ENCODE measurements at places on chromosomes 5 and 9.

GRCh38 chr5:65882278-65882677 lies 44.1 kb upstream of the ERBIN start:
- DNase-seq = no peak

- DNase-seq = no peak
Observed at GRCh38 chr9:84504360-84504759, 163.8 kb upstream of the SLC28A3 start.

- no peak for DNase-seq
Observed at GRCh38 chr9:77839459-77840140, 191.5 kb upstream of the GNA14 start.

GRCh38 chr9:10260501-10260900 lies 352.3 kb downstream of the PTPRD start:
- no peak for DNase-seq

GRCh38 chr9:87714819-87715218 lies 11.1 kb upstream of the CTSL start:
- no peak for DNase-seq

DNA sequence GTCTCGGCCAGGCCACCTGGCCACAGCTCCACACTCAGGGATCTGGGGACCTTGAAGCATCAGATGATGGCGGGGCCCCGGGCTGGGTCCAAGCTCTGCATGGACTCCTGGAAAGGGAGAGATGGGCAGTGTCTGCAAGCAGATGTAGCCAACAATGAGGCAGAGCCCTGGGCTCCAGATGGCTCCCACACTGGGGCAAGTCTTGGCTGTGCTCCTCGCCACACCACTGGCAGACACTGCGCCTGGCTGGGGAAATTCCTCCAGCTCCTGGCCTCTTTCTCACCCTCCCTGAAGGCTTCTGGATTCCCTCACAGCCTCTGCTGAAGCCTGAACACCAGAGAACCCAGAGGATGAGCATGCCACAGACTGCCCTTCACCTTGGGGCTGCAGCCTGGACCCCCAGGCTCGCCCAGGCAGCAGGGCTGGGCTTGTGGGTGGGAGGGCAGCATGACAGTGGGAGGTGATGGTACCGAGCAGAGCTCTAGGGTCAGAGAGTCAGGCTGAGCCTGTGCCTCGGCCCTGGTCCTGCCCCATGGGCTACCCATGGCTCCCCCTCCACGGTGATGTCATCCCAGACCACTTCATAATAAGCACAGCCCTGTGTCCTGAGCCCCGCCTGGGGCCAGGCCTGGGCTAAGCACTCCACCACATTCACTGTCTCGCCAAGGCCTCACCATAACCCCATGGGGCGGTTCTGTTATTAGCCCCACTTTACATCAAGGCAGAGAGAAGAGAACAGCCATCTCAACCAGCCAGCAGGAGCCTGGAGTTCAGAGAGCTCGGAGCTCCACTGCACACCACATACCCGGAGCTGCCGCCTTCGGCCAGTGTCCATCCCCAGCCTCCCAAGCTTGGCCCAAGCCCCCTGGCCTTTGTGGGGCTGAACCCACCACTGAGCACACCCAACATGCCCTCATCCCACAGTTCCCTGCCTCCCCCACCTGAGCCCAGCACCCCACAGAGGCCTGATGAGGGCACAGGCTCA lies 62.2 kb upstream of the ADAMTS2 start:
- DNase-seq = no peak

- no peak for DNase-seq
Observed at GRCh38 chr9:18866121-18866831, 166.7 kb downstream of the SAXO1 start.

DNA sequence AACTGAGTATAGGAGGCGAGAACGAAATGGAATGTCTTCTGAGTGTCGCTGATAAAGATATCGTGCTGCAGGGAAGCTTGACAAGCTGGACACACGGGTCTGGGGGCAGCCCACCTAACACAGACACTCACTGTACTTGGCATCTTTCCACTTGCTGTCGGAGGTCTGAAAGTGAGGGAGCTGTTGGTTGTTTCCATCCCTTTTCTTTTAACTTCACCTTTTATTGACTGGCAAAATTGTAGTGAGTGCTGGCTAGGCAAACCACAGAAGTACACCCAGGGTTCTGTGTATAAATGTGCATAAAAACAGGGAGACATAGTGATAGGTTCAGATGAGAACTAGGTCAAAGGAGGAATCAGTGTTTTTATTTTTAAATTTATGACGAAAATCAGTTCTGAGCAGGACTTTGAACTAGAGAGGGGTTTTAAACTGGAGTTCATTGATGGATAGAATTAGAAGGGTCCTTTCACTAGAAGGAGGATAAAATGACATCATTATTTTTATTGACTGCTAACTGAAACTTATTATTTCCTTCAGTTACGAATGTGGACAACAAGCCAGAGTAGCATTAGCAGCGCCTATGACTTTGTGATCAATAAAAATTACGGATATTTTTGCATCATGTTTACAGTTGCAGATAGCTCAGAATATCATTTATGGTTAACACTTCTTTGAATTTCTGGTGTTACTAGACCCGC lies 817 bp downstream of the GAPVD1 start:
- no peak for DNase-seq

DNA sequence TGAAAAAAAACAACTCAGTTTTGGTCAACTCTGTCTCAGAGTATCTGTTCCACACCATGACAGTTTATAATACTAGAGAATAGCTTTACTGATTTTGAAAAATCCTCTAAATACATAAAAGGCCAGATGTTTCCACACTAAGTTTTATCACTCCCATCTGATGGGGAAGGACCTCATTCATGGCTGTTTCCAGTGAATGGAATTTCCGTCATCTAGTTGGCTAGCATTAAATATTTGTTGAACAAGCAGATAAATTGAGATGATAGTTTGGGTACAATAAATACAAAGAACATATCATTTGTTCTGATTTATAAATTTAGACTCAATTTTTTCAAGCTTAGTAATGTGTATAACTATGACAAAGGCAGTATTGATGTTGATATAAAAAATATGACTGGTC lies 408.5 kb downstream of the PTPRD start:
- no peak for DNase-seq

GRCh38 chr5:172410160-172410559 lies 44.2 kb downstream of the SH3PXD2B start:
- no peak for DNase-seq

- DNase-seq = no peak
Observed at GRCh38 chr9:37667706-37668105, 17.0 kb downstream of the FRMPD1 start.

GRCh38 chr5:132787076-132787475 lies 10.0 kb upstream of the SEPTIN8 start:
- no peak for DNase-seq

DNA sequence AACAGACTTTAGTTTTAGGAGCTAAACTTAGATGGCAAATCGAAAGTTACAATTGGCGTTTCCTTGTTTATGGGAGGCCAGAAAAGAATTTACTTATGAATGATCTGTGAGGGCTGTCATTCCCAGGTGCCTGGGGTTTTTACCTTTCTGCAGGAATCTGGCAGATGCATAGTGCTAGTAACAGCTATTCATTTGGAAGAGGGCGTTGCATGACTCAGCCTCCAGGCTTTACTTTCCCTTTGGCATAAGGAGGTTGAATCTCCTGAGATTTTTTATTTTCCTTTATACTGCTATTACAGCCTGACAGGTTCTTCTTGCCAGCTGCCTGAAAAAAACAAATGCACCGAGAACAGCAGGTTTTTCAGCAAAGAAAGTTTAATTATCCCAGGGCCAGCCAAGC lies 30.0 kb downstream of the CARD6 start:
- no peak for DNase-seq

GRCh38 chr9:14441976-14442651 lies 128.2 kb upstream of the NFIB start:
- DNase-seq = no peak

- DNase-seq = no peak
Observed at GRCh38 chr9:21154018-21154608, 12.3 kb downstream of the IFNA21 start.

GRCh38 chr5:149271716-149272563 lies at the start of gene AFAP1L1:
Gene AFAP1L1, plus strand, starts transcription at chr5:149271859. Its CDS starts 110 bp downstream, at chr5:149271969.
- no peak for DNase-seq

GRCh38 chr5:176412517-176413254 lies 3.7 kb downstream of the CLTB start:
- no peak for DNase-seq

- DNase-seq = no peak
Observed at GRCh38 chr5:156846914-156847313, 3.2 kb upstream of the PPP1R2B start.

DNA sequence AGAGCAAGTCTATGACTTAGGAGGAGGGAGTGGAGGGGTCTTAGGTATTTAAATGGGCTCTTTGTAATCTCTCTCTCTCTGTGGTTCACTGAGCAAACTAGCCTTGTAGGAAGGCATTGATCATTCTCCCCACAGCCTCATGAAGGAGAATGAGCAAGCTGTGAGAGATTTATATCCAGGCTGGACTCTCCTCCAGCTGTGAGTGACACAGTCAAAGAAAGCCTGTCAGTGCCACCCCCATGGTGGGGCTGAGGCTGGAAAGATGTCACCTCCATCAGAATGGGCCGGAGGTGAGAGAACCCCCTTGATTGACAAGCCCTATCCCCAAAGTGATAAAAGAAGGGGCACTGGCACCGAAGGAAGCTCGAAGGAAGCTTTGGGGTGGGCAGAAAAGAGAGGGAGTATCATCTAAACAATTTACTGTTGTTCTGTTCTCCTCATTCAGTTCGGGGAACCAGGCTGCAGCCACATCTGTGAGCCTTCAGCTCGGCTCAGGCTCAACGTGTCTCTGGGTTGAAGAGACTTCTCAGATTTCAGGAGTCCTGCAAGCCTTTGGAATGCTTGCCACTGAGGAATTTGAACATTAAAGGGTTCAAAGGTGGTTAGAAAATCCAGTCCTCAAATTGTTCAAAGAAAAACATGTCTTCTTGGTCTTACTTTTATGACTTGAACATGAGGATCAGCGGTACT lies 538.2 kb upstream of the ZNF462 start:
- no peak for DNase-seq

GRCh38 chr9:80957801-80958200 lies 731.5 kb downstream of the TLE1 start:
- DNase-seq = no peak

DNA sequence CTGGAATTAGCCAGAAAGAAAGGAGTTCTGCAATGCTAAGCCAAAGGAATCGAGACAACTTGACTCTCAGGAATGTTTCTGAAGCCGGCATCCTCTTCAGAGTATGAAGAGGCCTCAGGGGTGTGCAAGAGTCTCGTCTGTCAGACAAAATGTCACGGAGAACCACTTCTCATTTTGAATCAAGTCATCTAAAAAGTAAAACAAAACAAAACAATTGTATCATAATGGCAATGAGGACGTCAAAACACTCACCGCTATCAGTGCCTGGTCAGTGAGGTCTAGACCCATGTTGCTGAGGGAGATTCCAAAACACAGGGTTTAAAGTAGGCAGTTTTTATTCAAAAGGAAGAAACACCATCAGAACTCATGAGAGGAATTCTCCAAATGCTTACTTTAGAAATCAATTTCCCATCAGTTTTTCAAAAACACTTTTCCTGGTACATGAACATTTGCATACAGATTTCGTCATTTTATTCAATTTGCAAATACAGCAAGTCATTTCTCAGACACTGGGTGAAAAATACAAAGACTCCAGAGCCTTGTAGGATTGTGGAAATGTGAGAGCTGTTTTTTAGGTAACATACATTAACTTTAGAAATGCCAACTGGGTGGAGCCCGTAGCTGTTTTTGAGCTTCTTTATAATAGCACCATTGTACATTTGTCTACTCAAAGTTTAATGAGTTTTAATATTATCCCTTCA lies 89.5 kb upstream of the MAP3K1 start:
- no peak for DNase-seq

DNA sequence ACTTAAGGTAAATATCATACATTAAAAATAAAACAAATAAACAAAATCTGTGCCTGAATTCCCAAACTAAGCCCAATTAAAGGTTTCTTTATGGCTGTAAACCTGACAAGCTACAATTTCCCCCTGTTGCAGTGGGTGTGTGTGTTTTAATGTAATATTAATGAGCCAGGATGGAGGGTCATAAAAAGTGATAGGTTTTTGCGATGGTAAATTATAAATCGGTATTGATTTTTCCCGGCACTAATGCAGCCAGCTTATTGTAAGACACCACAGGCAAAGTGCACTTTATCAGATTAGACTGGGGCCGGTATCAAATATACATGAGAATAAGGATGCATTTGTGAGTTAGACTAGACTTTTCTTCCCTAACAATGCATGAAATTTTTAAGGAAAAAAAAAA lies 120.4 kb downstream of the EBF1 start:
- DNase-seq = no peak

GRCh38 chr5:180400416-180400815 lies 47.3 kb upstream of the GFPT2 start:
- DNase-seq = no peak

- no peak for DNase-seq
Observed at GRCh38 chr9:110975969-110976368, 62.3 kb downstream of the LPAR1 start.

- DNase-seq = no peak
Observed at GRCh38 chr5:102796009-102796408, 40.9 kb downstream of the PAM start.

- DNase-seq = no peak
Observed at GRCh38 chr9:82491604-82492003, 503.0 kb downstream of the SPATA31D1 start.

DNA sequence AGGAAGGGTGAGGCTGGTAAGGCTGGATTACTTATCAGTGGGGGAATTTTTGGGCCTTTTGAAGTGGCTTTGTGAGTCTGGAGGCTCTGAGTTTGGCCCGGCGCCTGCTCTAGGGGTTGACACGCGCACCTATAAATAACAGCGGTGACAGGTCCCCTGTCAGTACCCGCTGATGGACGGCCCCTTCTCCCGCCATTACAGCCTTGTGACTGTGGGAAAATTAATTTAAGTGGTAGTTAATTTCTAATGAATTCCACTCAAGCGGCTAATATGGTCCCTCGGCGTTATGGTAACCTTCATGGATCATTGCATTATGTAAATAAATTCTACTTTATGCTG lies 16.5 kb downstream of the MRPL36 start:
- no peak for DNase-seq

DNA sequence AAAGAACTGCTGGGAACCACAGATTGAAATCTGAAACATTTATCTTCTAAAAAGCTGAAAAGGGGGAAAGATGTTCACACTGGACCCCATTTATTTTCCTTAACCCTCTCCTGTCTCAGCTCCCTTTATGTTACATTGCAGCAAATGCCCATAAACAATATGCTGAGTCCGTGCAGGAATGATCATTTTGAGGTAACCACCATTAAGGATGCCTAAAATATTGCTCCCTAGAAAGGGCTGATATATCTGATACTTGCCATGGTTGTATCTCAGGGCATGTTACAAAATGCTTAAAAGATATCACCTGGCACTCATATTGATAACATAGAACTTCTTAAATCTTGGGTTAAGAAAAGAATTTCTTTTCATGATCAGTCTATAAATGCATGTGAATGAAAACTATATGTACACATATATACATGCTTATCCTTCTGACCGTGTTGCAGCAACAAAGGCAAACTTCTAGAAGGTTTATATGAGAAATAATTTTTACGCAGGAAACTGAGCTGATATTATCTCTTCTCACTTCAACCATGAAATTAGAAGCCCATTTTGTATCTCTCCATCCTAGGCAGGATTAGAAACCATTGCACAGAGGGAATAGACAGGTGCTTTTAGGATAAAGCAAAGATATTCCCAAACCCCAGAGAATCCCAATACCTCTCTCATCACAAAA lies 362.7 kb upstream of the SLC30A5 start:
- no peak for DNase-seq

All from T-helper 1 cell (primary cell).